EH (cell line): ENCODE measurements at places on chromosomes 4 and X.

GRCh38 chrX:12137951-12138360 lies 317 bp upstream of the FRMPD4 start:
- no peak for DNase-seq

GRCh38 chr4:185343726-185344581 lies 51.8 kb downstream of the LRP2BP start:
- DNase-seq = peak; percentile 75

DNA sequence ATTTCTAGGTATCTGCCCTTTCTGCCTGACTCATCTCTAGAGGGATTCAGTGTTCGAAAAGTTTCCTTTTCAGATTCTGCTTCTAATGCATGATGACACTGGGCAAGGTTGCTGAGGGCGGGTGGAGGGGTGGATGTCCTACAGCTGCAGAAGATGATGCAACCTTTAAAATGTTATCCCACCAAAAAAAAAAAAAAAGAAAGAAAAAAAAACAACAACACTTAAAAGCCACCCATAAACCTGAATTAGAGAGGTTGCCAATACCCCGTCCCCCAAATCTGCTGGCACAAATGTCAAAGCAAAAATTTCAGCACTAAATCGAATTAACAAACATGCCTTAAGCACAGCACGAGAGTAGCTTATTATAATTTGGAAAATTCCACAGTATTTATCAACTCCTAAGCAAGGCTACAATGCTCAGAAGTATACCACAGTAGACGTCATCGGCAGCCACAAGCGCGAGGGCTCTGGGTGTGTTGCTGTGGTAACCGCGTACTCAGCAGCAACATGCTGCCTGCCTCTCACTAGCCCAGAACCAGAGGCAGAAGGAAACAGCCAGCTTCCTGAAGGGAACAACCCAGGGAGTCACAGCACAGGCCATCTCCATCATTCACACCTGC lies 167.5 kb upstream of the MAP3K15 start:
- DNase-seq = peak; percentile 93

DNA sequence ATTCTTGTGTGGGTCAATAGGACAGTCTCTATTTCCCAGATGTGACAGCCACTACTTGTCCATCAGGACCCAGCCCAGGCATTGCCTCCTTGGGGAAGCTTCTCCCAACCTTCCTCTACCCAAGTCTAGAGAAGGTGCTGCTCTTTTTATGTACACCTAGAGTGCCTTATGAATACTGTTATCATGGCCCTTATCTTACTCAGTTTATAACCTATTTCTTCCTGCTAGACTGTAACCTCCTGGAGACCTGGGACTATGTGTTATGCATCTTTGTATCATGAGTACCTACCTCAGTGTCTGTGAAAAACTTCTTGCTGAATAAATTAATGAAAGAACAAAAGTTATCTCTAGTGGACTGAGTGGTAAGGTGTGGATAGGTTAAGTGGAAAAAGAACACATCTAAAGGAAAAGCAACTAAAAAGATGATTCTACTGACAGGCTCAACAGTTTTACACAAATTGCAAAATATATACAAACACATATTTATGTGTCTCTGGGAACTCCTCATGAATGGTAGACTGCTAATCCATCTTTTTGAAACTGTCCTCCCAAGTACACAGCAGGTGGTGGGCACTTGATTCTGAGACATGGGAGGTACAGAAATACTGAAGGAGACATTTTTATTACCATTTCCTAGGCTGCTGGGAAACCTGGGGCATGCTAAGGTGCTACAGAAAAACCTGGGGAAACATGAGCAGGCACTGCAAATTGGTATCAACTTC lies 106.6 kb downstream of the SH3RF1 start:
- no peak for DNase-seq

GRCh38 chr4:47031751-47032404 lies 511 bp downstream of the GABRB1 start:
- DNase-seq = no peak

DNA sequence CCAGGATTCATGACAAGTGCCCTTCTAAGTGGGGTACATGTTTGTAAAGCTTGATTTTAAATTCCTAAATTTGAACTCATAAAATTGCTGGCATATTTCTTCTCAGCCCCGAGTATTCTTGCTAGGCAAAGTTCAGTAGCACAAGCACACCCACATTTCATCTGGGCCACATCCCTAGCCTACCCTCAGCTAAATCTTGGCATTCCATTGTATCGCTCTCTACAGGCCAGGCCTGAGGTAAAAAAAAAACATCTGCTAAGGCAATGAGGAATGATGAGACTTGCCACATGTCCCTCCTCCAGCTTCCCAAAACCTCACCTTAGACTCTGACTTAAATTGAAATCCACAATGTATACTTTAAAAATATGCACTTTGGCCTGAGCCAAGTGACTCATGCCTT lies 51.4 kb upstream of the VCX3B start:
- no peak for DNase-seq

- DNase-seq = no peak
These were observed 455.7 kb downstream of the BCOR start for GRCh38 chrX:39642071-39642470.

GRCh38 chr4:10346023-10346422 lies 111.2 kb downstream of the ZNF518B start:
- DNase-seq = peak; percentile 79

DNA sequence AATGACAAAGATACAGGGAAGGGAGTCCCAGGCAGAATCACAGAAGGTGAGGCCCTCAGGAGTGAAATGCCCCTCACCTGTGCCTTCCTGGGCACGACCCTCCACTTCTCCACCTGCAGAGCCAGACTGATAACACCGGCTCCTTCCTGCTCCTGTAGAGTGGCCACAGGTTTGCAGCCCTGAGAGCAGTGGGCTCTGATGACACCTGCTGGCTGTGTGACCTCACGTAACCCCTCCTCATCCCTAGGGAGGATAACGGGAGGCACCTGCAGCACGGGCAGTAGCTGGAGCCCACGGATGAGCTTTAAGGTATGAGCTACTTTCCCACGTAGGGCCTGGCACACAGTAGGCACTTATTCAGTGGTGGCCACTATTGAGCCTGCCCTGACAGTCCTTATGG lies 25.5 kb upstream of the MAN2B2 start:
- no peak for DNase-seq

DNA sequence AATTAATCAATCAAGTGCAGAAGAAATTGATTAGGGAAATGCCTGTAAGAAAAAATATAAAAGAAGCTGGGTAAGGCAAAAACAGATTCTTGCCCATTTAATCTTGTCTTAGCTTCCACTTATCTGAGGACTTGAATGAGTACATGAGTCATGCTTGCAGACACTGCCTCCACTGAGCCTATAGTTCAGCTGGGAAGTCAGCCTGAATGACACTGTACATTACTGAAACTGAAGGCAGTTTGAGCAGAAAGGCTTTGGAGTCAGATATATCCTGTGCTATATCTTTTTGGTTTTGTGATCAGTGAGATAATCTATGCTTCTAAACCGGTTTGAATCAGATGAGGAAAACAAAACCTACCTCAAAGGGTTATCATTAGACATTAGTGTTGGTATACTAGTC lies 61.3 kb downstream of the NUDT11 start:
- no peak for DNase-seq

- DNase-seq = no peak
These were observed 261.4 kb upstream of the TECRL start for GRCh38 chr4:64670647-64671046.

DNA sequence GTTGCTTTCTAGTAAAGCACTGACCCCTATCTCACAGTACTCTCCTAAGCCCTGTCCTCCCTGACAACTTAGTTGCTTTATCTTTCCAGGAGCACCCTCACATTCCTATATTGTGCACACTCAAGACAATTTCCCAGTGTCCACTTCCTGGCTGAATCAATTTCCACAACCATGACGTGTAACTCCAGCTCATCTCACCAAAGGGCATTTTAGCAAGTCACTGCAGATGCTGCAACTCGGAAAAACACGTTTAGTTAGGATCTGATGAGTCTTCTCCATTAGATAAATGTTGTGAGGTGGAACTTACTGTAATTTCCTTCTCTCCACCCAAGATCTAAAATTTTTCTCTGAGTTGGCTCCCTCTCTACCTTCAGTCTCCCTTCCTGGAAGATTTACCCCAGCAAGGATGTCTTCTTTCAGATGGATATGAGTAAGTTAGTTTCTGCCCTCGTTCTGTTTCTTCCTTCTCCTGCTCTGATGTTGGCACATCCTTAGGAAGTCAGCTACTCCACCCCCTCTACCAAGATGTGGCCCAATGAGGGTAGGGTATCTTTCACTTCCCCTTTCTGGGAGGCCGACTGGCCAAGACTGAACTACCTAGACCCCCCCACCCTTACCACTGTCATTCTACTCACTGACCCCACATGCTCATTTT lies 28.8 kb upstream of the IL13RA1 start:
- DNase-seq = peak; percentile 70

DNA sequence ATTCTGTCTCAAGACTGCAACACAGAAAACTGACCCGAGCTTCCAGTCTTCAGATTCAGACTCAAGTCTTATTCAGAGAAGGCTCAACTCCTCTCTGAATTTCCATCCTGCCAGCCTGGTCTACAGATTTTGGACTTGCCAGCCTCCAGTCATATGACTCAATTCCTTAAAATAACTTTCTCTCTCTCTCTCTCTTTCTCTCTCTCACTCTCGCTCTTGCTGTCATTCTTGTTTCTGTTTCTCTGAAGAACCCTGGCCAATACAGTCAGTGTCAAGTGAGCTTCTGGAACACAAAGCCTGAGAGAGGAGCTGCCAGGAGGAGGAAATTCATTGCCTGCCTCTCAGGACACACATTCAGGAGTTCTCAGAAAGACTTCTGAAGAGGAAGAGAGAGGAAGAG lies 154.9 kb downstream of the PARM1 start:
- DNase-seq = no peak

- DNase-seq = peak; percentile 33
These were observed 92.2 kb downstream of the GEMIN8 start for GRCh38 chrX:13937370-13938050.

GRCh38 chr4:6226506-6226905 lies 26.2 kb upstream of the JAKMIP1 start:
- no peak for DNase-seq

- no peak for DNase-seq
These were observed 31.2 kb downstream of the PLS3 start for GRCh38 chrX:115591856-115592842.

- DNase-seq = no peak
These were observed 35.6 kb upstream of the TXK start for GRCh38 chr4:48169636-48170035.
